Stimulated activated CD4-positive, alpha-beta T cell treated with anti-CD3 and anti-CD28 coated beads, Interleukin-15, amount 100 ng/mL, for 48 hours (primary cell): ENCODE measurements at places on chromosomes 1 and 21.

DNA sequence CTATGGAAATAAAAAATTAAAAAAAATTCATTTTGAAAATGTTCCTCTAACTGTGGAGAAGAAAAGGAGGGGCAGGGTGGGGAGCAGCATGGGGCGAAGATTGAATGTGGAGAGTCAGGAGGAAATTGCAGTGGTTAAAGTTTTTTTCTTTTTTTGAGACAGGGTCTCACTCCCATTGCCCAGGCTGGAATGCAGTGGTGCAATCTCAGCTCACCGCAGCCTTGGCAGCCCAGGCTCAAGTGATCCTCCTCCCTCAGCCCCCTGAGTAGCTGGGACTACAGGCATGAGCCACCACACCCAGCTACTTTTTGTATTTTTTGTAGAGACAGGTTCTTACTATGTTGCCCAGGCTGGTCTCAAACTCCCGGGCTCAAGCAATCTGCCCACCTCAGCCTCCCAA, 67.6 kb downstream of the ADSS2 start:
- no peak for DNase-seq

DNA sequence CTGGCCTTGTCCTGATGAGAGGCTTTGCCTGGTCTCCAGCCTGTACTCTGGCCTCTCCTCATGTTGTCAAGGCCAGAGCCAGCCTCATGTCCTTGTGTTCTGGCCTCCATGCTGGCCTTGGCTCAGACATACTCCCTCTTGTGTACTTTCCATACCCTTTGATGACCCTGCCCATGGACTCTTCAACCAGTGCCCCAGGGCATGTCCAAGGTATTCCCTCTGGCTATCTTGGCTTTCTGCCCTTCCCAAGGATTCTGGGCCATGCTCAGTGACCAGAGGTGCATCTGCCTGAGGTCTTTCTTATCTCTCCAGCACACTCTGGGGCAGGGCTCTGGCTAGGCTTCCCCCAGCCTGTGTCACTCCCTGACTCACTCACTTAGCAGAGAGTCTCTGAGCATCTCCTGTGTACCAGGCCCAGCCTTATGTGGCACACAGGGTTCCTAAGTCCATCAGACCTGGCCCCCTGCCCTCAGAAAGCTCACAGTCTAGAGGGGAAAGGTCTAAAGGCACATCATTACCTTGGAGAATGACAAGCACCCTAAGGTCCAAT, 141.4 kb upstream of the GRIK3 start:
- no peak for DNase-seq

DNA sequence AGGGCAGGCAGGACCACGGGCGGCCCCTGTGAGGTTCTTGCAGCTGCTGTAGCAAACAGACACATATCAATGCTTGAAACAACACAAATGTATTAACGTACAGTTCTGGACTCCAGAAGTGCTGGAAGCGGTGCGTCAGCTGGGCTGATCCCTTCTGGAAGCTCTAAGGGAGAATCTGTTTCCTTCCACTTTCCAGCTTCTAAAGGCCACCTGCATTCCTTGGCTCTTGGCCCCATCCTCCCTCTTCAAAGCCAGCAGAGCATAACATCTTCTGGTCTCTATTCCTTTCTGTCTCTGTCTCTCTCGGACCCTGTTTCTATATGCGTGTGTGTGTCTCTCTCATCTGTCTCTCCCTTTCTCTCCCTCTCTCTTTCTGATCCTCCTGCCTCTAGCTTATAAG, 102.3 kb downstream of the SPSB1 start:
- no peak for DNase-seq

DNA sequence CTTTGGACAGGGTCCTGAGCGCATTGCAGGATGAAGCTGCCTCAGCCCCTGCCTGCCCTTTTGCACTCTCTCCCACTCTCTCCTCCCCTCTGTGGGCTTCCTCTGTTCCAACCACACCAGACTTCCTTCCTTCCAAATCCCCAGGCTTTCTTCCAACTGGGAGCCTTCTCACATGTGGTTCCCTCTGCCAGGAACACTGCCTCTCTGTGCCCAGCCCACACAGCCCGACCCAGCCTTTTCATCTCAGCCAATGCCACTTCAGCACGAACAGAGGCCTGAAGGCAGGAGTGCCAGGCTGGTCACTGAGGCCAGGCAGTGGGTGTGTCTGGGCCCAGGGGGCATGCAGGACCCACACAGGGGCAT, 5.9 kb downstream of the SELENON start:
- DNase-seq: no peak

DNA sequence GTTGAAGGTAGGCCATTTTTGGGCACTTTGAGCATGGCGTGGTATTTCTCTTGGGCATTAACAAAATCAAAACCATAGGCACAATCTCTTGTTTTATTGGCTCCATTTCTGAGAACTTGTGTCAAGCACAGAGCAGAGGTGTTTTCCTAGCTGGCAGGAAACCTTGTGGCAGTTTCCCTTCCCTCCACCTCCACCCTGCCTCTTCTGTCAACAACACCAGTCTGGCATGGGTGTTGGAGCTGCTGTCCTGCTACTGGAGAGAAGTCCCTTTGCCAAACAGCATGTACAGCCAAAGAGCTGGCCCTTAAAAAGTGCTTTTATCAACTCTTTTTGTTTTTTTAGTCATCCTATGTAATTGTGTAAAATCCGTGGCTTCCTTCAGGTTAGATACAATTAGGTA, 16.0 kb downstream of the ATP1A1 start:
- DNase-seq: no peak

GRCh38 chr1:227372726-227373130, 54.4 kb upstream of the CDC42BPA start:
- no peak for DNase-seq

DNA sequence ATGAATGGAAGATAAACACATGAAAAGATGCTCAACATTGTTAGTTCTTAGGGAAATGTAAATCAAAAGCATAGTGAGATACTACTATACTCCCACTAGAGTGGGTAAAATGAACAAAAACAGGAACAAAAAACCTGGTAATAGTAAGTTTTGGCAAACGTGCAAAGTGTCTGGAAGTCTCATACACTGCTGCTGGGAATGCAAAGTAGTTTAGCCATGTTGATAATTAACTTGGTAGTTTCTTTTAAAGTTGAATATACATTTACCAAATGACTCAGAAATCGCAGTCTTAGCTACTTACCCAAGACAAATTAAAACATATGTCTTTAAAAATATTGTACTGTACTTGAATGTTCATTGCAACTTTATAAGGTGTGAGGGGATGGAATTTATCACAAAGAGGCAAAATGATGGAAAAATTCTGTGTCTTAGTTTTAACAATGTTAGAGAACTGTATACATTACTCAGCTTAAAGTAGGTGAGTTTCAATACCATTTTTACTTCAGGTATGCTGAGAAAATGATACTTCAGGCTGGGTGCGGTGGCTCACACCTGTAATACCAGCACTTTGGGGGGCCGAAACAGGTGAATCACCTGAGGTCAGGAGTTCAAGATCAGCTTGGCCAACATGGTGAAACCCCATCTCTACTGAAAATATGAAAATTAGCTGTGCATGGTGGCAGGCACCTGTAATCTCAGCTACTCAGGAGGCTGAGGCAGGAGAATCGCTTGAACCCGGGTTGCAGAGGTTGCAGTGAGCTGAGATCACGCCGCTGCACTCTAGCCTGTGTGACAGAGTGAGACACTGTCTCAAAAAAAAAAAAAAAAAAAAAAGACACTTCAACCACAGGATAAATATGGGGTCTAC, 102.3 kb downstream of the PDE4B start:
- DNase-seq: no peak
